ENCODE measurements at places on chromosomes 5 and 9. TPM values are rescaled to one million over a fixed set of nuclear protein-coding genes. Genes with fewer than 3 reads are reported as not detected.

DNA sequence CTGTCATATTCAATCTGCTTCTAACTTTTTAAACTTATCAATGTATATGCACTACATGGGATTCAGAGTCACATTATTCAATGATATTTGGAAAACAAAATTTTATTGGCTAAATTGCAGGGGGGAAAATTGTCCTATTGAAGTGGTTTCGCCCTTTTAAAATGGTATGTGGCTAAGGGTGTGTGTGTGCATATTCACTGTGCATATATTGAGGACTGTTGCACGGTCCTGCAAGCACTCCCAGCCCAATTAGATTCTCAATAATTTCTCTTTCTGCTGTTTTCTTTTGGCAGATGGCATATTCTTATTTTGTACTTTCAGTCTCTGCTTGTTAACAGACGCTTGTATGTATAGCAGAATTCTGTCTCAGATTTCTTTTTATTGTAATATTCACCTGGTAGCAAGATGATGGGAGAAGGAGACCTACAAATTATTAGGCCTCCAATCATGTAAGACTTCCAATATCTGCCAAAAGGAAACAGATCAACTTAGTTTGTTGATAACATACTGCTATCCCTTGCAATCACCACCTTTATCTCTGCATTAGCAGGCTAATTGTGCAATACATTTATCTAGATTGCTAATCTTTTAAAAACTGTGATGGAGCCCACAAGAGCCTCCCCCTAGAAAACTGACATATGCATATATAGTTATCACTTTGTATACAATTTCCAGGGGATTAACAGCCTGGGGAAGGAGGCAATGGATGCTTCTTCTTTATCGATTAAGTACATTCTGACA, 411.5 kb downstream of the PLK2 start:
- H3K4me3 ChIP-seq: no peak overlapping the region
- H3K27me3 ChIP-seq: no peaks in the 10 kb centered on the region
- H3K36me3 ChIP-seq: no peaks in the 10 kb centered on the region
- H3K4me1 ChIP-seq: no peaks in the 10 kb centered on the region

DNA sequence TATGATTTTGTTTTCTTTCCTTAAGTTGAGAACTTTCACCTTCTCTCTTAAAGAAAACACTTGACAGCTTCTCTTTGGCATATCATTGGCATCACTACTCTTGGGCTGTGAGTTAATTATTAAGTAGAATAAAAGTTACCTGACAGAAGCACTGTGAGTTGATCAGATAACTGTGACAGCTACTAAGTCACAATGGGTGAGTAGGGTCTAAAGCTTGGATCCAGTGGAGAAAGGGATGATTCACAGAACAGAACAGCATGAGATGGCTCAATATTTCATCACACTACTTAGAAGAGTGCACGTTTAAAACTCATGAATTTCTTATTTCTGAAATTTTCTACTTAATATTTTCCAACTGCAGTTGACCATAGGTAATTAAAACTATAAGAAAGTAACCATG, 268.5 kb upstream of the NMUR2 start:
- no peaks in the 10 kb centered on the region for H3K36me3 ChIP-seq
- H3K27me3 ChIP-seq: no peaks in the 10 kb centered on the region
- H3K4me3 ChIP-seq: no peak overlapping the region

The DDX4 gene
- not detected for total RNA-seq

DNA sequence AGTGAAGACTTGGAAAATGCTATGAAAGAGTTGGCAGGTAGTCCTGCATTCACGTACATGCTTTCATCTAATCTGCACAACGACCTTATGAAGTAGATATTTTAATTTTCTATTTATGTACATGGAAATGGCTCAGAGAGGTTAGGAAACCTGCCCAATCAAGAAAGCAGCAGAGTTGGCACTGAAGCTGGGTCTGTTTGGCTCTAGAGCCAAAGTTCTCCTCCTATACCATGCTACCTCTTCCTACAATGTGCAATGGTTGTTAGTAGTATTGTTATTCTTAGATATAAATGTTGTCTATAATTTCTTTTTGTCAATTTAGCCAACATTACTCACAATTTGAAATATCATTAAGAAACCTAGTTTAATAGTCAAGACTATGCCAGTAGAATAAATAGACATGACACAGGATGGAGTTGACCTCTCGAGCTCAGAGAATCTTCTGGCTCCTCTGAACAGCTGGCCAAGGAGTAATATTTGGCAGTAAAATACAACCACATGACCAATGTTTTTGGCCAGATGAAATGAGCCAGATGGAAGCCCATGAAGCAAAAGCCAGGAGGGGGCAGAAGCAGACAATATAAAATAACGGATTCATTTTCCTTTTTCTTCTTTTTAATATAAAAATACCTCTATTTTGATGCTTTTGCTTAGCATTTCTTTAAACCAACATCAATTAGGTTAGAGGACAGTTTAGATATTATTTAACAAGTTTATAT, 542.3 kb downstream of the PDE4D start:
- no peaks in the 10 kb centered on the region for H3K36me3 ChIP-seq
- H3K4me1 ChIP-seq: peaks cover 27% of the 10 kb centered on the region
- no peaks in the 10 kb centered on the region for H3K27me3 ChIP-seq
- peak; percentile 48 for DNase-seq
- no peak overlapping the region for H3K27ac ChIP-seq

GRCh38 chr9:129185991-129186390, 7.9 kb upstream of the IER5L start:
- no peak for DNase-seq
- H3K36me3 ChIP-seq: no peaks in the 10 kb centered on the region
- no peak overlapping the region for H3K4me3 ChIP-seq

DNA sequence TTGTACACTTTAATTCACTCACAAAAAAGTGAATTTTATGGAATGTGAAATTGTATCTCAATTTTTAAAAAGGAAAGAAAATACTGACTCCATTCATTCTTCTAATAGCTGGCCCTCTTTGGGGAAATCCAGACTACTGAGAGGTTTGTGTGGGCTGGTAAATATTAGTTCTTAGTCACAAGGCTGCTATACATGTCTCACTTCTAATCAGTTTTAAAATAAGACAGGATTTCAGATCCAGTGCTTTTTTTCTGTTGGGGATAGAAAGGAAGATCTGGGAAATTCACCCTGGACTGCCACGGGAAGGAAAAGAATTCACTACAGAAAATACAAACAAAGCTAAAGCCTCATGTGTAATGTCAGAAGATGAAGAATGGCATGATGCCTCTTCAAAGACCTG, 32.7 kb upstream of the ADAMTSL1 start:
- no peak overlapping the region for H3K4me3 ChIP-seq
- no peak for DNase-seq
- no peaks in the 10 kb centered on the region for H3K36me3 ChIP-seq

- no peak for DNase-seq
- peak overlapping the region; percentile 59 for H3K27ac ChIP-seq
- H3K4me1 ChIP-seq: peaks cover 62% of the 10 kb centered on the region
Measured at GRCh38 chr5:151208481-151208914, 15.4 kb downstream of the CCDC69 start.

The RGS7BP gene
- 3.1 TPM for total RNA-seq

DNA sequence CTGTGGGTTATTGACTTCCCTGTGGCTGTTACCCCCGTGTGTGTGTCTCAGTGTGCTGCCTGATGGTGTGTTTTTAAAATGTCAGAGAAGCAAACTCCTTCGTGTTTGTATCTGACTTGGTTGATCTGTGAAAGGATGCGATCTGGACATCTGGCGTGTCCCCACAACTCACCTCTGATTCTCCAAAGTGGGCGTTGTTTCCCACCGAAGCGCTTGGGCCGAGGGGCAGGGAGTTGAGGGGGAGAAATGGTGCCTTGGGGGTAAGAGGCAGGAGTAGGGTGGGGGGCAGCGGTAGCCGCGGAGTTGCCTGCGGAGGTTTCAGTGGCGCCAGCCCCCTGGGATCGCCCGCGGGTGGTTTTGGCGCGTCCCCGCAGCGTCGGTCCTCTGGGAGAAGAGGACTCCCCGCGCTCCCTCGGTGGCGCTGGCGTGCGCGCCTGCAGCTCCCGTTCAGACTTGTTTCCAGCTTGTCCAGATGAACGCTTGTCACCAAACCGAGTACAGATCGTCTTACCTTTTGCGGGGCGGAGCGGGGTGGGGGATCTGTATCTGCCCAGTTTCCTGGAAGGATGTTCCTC, 1.1 kb downstream of the MAST4 start:
- H3K27me3 ChIP-seq: no peaks in the 10 kb centered on the region
- H3K27ac ChIP-seq: peak overlapping the region; percentile 63
- H3K4me3 ChIP-seq: peak overlapping the region; percentile 87
- peak; percentile 51 for DNase-seq

GRCh38 chr5:16588434-16589214, 28.2 kb downstream of the RETREG1 start:
- DNase-seq: no peak
- peak overlapping the region; percentile 8 for H3K27ac ChIP-seq
- H3K27me3 ChIP-seq: no peaks in the 10 kb centered on the region
- H3K36me3 ChIP-seq: no peaks in the 10 kb centered on the region
- H3K4me3 ChIP-seq: no peak overlapping the region

DNA sequence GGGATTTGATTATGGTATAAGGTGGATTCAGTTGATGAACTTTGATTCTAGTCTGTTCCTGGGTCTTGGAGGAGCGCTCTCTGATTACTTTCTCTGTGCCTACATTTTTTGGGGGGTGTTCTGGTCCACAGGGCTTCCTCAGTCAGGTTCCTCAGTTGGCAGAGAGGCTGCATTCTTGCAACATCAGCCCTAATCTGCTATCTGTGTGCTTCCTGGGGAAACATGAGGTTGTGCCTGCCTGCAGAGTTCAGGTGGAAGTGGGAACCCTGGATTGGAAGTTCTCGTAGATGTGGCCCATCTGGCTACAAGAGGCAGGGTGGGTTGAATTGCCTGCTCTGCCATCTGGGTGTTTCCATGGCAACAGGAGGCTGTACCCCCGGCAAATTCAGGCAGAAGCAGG, 24.5 kb downstream of the POLK start:
- no peak overlapping the region for H3K4me3 ChIP-seq
- DNase-seq: no peak
- H3K4me1 ChIP-seq: peaks cover 20% of the 10 kb centered on the region
- no peaks in the 10 kb centered on the region for H3K36me3 ChIP-seq

The SLC36A3 gene
- not detected for total RNA-seq

The ZNF879 gene
- 4.2 TPM for total RNA-seq

DNA sequence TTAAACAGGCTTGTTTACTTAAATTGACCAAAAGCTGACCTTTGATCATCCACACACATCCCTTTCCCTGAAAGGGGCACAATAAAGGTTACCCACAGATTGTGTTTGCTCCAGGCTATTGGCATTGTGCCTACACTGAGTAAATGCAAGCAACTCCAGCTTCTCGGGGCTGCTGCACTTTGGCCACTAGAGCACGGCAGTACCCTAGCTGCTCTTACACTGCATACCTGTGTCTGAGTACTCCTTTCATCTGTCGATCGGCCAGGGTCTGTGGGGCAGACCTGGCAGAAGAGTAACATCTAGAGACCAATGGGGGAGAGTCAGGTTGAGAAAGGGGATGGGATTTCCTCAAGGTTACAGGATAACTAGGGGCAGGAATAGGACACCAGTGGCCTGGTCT, 281.9 kb upstream of the NMUR2 start:
- no peaks in the 10 kb centered on the region for H3K4me1 ChIP-seq
- H3K27me3 ChIP-seq: no peaks in the 10 kb centered on the region
- no peak overlapping the region for H3K27ac ChIP-seq
- no peaks in the 10 kb centered on the region for H3K36me3 ChIP-seq
- H3K4me3 ChIP-seq: no peak overlapping the region

DNA sequence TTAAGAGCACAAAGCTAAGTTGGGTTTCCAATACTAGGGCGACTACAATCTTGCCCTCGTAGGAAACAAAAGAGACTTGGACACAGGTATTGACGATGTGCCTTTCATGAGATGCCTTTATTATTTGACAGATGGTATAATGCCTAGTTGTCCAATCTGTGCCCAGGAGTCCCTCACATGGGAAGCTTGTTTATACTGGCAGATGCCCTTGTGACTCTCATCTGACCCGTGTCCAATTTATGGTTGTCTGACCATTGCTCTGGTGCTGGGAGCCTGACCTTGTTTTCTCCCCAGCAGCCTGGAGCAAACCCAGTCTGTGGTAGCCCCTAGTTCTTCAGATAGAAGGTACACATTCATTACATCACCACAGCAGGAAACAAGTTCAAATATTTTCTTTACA, 511.7 kb downstream of the AGTPBP1 start:
- H3K4me1 ChIP-seq: no peaks in the 10 kb centered on the region
- no peak overlapping the region for H3K27ac ChIP-seq
- no peaks in the 10 kb centered on the region for H3K27me3 ChIP-seq
- H3K4me3 ChIP-seq: no peak overlapping the region

The BDP1 gene
- 16.6 TPM for total RNA-seq

DNA sequence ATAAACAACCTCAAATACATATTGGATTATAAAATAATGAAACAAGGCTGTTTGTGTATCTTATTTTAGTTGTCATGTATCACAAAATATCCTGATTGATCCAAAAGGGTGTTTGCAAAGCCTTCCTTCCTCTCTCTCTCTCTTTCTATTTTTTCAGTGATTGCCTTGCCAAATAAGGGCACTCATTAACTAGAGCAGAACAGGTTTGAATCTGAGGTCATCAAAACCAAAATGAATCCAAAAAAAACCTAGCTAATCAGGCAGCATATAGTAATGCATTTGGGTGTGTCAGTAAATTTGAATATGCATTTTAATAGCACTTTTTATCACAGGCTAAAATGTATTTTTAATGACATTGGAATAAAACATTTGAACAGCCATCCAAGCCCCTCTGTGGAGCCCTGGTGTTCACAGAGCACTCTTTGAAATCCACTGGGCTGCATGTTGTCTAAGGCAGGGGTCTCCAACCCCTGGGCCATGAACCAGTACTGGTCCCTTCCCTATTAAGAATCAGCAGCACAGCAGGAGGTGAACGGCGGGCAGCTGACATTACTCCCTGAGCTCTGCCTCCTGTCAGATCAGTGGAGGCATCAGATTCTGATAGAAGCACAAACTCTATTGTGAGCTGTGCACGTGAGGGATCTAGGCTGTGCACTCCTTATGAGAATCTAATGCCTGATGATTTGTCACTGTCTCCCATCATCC, 171.8 kb upstream of the RAI14 start:
- H3K4me3 ChIP-seq: no peak overlapping the region
- H3K27ac ChIP-seq: no peak overlapping the region
- peaks cover 13% of the 10 kb centered on the region for H3K4me1 ChIP-seq
- H3K36me3 ChIP-seq: no peaks in the 10 kb centered on the region

The MARCHF6 gene
- 204 TPM for total RNA-seq

DNA sequence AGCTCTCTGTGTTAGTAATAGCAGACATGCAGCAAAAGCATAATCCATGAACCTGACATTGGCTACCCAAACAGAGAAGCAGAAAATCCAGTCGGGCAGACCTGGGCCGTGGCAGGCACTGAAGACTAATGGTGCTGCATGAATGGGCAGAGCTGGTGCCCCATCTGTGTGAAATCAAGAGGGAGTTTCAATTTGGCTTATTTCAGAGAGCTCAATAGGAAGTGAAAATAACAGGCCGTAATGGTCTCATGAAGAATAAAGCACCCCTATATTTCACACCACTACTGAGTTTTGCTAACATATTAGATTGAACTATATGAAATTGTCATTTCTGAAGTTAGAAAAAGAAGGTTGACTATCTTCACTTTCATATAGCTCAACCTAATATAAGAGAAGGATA, 149.7 kb downstream of the ENC1 start:
- no peak overlapping the region for H3K4me3 ChIP-seq
- DNase-seq: no peak
- no peak overlapping the region for H3K27ac ChIP-seq

Data from heart right ventricle (tissue), 16 donors.